Endothelial cell of umbilical vein (primary cell): ENCODE measurements at places on chromosomes 7 and 10. TPM values are rescaled to one million over a fixed set of nuclear protein-coding genes. Genes with fewer than 3 reads are reported as not detected.

GRCh38 chr7:39949971-39950472, at the start of gene CDK13:
CDK13 (plus strand) TSS chr7:39950256; CDS start chr7:39950642, 386 bp downstream.
- DNase-seq, result peak; percentile 77

- DNase-seq, result peak; percentile 63
These were observed 65.8 kb downstream of the PIP4K2A start for GRCh38 chr10:22648547-22648961.

DNA sequence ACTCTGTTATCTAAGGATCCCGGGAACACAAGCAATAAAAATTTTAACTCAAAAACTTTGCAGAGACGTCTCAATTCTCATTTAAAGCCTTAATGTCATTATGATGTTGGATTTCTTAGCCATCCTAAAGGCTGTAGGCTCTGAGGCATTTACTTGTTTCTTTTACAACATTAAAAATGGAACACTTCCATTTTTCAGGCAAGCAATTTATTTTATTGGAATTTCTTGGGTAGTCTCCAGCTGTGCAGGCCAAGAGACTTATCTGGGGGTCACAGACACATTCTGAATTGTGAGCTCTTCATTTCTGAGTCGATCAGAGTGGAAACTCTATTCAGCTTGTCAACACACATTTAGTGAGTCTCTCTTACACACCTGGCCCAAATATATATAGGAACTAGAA, 48.0 kb upstream of the KIF5B start:
- DNase-seq, result no peak

Gene SH2B2
- total RNA-seq, result 0.25 and 0.73 TPM in 2 replicates
